GM23338 (cell line): ENCODE measurements at places on chromosomes 2 and 18. TPM values are rescaled to one million over a fixed set of nuclear protein-coding genes. Genes with fewer than 3 reads are reported as not detected.

DNA sequence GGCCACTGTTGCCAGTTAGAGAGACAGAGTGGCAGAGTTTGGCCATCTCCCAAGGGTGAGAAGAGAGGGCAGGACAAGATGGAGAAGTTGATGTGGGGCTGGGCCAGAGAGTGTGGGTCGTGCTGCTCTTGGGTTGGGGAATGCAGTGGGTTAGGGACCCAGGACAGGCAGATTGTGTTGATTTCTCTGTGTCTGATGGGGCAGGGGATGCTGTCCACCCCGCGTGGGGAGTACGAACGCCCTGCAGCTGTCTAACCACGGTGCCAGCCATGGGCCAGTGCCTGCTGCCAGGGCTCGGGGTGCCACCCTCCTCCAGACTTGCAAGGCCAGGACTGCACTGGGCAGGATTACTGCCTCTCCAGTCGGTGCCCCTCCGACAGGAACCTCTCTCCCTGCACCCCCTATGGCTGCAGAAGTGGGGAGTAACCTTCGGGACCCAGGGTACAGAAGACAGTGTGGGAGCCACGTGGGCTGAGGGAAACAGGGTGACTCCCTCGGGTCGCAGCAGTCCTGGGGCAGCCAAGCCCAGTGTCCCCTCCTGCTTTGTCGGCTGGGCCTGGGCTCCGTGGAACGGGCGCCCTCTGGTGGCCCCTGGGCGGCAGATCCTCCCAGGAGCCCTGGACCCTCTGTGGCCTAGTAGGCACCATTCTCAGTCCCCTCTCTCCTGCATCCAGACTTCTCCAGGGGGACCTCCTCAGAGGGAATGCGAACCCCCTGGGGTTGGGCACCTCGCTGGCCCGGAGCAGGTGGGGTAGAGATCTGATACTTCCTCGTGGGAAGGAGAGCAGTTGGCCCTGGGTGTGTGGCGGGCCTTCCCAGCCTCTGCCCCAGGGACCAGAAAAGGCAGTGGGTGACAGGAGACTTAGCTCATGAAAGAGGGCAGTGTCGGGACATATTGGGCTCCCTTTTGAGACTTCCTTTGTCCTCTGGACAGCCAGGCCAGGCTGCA, 2.7 kb downstream of the GPC1 start:
- H3K36me3 ChIP-seq, result no peaks in the 10 kb centered on the region
- peak; percentile 74 for DNase-seq
- H3K27me3 ChIP-seq, result peaks cover 19% of the 10 kb centered on the region
- no peak overlapping the region for H3K27ac ChIP-seq
- no peak overlapping the region for H3K4me3 ChIP-seq

GRCh38 chr2:14081521-14081920, 551.0 kb upstream of the LRATD1 start:
- H3K36me3 ChIP-seq, result no peaks in the 10 kb centered on the region
- no peaks in the 10 kb centered on the region for H3K27me3 ChIP-seq
- no peak overlapping the region for H3K4me3 ChIP-seq
- H3K27ac ChIP-seq, result no peak overlapping the region

DNA sequence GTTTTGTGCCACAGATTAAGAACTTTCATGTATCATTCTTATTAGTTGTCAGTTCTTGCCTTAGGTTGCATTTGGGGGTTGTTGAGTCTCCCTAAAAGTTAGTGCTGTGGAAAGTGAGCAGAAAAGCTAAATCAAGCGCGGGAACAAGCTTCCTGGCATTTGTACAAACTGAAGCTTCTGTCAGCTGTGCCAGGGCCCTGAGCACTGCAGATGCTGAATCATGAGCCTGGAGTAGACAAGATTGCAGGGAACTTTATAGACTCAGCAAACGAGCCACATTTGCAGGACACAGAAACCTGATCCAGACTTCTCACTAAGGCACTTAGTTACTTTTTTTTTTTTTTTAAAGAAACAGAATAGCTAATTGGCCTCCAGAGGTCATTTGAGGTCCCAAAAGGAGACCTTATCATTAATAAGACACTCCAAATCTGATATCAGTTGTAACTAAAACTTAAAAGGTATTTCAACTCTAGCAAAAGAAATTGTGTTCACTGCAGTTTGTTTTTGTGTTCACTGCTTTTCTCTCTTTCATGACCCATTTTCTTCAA, 88.7 kb downstream of the ADAM23 start:
- H3K27me3 ChIP-seq, result no peaks in the 10 kb centered on the region
- no peak for DNase-seq
- H3K4me1 ChIP-seq, result peaks cover 19% of the 10 kb centered on the region
- H3K4me3 ChIP-seq, result no peak overlapping the region

- no peak overlapping the region for H3K4me3 ChIP-seq
- DNase-seq, result no peak
- no peak overlapping the region for H3K27ac ChIP-seq
Measured at GRCh38 chr2:49225126-49225525, 70.8 kb upstream of the FSHR start.

DNA sequence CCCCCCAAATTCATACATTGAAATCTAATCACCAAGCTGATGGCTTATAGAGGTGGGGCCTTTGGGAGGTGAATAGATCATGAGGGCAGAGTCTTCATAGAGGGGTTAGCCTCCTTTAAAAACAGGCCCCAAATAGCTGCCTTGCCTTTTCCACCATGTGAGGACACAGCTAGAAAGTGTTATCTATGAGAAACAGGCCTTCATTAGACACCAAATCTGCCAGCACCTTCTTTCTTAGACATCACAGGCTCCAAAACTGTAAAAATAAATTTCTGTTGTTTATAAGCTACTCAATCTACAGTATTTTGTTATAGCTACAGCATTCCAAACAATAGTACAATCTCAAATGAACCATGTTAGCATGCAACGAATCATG, 459.3 kb upstream of the GCFC2 start:
- H3K4me3 ChIP-seq, result no peak overlapping the region
- H3K4me1 ChIP-seq, result no peaks in the 10 kb centered on the region
- DNase-seq, result no peak
- H3K36me3 ChIP-seq, result no peaks in the 10 kb centered on the region; the same call in 1 of the 2 replicates

Gene SULT1C2
- 0.69 and 1.9 TPM in 2 replicates for total RNA-seq

- no peaks in the 10 kb centered on the region for H3K36me3 ChIP-seq
- H3K4me1 ChIP-seq, result peaks cover 16% of the 10 kb centered on the region
- peaks cover 55% of the 10 kb centered on the region for H3K27me3 ChIP-seq
- no peak for DNase-seq
Measured at GRCh38 chr2:120251880-120252224, 800 bp upstream of the RALB start.

Gene HPCAL1
- 14.8 and 25.4 TPM in 2 replicates for total RNA-seq

Gene RIT2
- 0.70 and 1.9 TPM in 2 replicates for total RNA-seq

DNA sequence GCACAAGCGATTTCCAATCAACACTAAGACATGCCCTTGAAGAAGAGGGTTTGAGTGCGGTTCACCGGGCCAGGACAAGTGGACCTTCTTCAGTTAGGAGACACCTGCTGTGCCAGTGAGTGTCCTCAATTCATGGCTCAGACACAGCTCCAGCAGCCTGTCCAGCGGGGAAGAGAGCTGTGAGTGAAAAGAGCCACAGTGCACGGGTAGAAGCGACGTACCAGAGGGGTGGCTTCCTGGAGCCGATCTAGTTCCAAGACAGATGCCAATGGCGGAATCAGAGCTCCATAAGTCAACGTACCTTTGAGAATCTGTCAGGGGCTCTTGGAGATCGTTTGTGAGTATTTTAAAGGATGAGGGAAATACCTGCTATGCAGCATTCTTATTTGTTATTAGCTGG, 119.9 kb upstream of the SALL3 start:
- H3K27me3 ChIP-seq, result no peaks in the 10 kb centered on the region
- H3K4me1 ChIP-seq, result no peaks in the 10 kb centered on the region
- H3K27ac ChIP-seq, result no peak overlapping the region
- H3K36me3 ChIP-seq, result no peaks in the 10 kb centered on the region

Gene CD8B
- 0.31 and 3.0 TPM in 2 replicates for total RNA-seq
